ENCODE measurements at places on chromosomes 4 and X. TPM values are rescaled to one million over a fixed set of nuclear protein-coding genes. Genes with fewer than 3 reads are reported as not detected.

DNA sequence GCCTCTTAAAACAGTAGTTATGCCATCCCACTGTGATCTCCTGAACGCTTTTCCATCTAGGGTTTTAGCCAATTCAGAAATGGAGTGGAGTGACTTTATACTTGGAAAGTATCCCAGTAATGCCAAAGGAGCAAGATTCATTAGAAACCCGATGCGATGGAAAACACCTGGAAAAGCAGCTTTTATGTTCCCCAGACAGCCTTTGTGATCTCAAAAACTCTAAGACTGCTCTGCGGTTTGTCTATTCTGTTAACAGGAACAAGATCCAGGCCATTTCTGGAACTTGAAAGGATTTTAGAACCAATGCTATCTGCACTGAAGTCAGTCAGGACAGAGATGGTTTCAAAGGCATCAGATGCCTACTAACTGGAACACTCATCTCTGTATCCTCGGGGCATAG lies 145.1 kb downstream of the APBB2 start:
- no peak for DNase-seq

GRCh38 chrX:105013719-105014118 lies 206.8 kb downstream of the TEX13A start:
- DNase-seq, result no peak

DNA sequence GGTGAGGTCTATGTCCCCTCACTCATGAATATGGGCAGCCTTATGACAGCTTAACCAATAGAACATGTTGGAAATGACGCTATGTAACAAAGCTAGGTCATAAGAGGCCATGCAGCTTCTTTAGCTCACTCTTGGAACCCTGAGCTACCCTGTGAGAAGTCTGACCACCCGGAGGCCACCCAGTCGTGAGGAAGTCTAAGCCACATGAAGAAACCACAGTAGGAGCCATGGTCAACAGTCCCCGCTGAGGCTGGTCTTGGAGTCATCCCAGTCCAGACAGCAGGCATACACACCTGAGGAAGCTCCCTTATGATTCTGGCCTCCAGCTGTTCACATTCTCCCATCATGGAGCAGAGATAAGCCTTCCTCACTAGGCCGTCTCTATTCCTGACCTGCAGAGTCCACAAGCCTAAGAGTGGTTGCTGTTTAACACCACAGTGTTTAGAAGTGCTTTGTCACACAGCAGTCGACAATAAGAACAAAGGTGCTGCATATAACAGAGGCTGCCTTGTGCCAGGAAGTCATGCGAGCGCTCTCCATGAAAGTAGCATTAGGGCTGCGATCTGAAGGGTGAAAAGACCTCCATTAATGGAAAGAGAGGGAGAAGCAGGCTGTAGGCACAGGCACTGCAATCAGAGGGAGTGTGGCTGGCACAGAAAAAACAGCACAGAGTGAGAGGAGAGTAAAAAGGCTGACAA lies 38.2 kb downstream of the TSPAN5 start:
- DNase-seq, result no peak

DNA sequence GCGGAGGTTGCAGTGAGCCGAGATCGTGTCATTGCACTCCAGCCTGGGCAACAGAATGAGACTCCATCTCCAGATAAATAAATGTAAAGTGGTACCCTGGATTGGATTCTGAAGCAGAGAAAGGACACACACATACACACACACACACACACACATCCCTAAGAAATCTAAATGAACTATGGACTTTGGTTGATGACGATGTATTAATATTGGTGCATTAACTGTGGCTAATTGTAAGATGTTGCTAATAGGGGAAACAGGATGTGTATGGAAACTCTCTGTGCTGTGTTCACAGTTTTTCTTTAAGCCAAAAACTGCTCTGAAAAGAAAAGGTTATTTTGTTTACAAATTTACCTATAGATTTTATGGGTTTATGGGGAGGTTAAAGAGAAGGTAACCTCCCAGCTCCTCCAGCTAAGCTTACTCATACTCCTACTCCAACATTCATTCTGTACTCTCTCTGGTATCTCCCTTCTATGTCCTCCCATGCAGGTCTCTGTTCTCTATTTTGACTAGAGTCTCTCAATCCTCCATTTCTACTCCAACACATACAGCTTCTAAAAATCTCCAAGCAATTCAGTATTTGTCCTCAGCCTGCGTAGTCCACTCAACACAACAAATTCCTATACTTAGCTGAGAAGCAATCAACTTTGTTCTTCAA lies 46.5 kb upstream of the RELL1 start:
- no peak for DNase-seq

DNA sequence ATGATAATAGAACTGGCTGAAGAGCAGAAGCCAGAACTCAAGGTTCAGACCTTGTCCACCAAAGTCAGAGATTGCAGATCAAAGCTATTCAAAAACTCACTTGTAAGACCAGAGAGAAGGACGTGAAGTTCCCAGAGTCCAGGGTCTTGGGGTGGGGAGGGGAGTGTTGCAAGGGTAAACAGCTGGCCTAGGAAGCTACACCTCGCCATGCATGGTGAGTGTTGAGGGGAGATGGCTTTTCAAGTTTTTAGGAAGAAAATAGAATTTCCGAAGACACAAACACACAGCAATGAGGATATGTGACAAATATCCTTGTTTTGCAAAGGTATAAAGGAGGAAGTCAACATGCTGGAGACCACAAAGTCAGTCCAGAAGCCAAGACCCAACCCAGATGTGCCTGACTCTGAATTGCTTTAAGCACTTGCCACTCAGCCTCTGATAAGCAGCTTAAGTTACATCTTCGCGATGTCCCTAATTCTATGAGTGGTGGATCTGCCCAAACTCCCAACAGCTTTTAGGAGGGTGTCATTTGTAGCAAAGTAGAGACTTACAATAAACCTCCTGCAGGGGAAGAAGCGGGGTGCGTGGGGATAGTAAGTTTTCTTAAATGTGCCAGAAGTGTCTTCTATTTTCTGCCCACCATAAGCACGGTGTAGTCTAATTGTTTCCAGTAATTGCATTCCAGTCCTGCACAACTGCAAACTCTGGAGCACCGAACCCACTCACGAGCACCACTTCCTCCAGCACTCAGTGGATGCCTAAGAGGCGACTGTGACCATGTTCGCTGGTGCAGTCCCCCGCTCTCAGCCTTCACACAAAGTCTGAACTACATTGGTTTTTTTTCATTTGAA lies 26.5 kb downstream of the HAND2 start:
- no peak for DNase-seq

- DNase-seq, result peak; percentile 48
Measured at GRCh38 chrX:13091111-13091765, 46.8 kb upstream of the FAM9C start.

DNA sequence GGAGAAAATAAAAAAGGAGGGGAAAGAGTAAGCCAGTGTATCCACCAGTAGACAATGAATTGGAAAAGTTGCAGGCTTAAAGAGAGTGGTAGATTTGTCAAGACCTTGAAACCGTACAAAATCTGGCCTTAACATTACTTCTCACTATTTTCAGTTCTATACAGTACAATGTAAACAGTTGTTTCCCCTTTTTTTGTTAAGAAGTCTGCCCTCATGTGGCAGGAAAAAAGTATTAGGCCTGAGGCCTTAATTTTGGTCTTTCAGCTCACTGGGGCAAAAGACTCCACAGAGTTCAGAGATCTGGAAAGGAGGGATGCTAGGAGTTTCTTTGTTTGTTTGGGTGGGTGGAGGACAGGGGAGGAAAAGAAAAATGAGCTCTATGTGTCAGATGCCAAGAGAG lies 92.8 kb upstream of the CCDC160 start:
- no peak for DNase-seq

DNA sequence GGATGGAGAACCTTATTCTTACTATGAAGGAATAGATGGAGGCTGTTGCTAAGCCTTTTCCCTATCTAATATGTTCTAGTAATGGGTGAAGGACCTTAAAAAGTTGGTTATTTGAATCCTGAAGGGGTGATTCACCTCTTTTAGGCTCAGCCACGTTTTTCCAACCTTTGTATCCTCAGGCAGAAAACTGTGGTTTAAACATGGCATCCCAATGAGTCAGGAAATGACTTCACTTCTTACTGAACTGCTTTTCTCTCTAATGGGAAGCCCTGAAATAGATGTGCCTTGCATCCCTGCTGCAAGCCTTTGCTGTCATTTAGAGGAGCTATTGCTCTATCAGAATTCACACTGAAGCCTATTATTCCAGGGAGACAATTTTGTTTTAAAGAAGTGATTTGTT lies 191.0 kb upstream of the ARX start:
- no peak for DNase-seq

- no peak for DNase-seq
Measured at GRCh38 chr4:184890499-184890898, 64.7 kb upstream of the ACSL1 start.

- no peak for DNase-seq
Measured at GRCh38 chr4:498328-498904, 540 bp downstream of the ZNF721 start.

GRCh38 chr4:171181090-171181489 lies 632.1 kb upstream of the GALNTL6 start:
- DNase-seq, result no peak

DNA sequence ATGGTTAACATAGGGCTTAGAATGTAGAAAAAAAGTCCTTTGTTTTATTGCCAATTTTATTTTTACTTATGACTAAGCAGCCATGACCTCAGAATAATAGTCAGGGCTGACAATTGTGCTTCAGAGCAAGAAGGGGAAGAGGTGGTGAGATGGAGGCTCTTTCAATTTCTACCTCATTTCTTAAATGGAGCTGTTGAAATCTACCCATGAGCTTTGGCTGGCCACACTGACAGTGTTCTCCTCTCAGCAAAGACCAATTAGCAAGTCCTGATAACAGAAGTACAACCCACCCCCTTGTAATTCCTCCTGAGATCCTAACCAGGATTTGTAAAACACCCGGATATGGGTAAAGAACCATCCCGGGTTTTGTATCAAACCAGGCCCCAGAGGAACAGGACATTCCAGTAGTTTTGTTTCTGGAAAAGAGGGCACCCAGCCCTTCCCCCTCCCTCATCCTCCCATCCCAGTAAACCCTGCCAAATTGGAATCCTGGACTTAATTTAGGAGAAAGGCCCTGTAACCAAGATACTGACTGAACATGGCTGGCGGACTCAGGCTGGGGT lies at the start of gene HEPH:
Gene HEPH, plus strand, starts transcription at position 399 of the 563 bp plus-strand sequence. CDS start 6,324 bp downstream, outside the sequence.
- no peak for DNase-seq

DNA sequence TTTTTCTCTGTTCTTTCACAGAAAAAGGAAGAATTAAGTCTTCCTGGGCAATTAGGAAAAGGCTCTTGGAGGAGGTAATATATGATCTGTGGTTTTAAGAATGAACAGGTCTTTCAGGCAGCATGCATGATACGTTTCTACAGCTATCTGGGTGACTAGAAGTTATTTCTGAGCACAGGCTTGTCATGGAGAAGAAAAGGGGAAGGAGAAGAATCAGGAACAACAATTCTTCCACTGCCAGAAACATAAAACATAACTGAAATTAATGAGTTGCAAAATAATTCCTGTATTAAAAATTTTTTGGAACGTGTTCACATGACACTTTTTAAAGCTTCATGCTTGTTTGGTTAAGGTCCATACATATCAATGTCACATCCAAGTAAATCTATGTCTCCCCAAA lies 17.7 kb upstream of the STIM2 start:
- DNase-seq, result no peak

DNA sequence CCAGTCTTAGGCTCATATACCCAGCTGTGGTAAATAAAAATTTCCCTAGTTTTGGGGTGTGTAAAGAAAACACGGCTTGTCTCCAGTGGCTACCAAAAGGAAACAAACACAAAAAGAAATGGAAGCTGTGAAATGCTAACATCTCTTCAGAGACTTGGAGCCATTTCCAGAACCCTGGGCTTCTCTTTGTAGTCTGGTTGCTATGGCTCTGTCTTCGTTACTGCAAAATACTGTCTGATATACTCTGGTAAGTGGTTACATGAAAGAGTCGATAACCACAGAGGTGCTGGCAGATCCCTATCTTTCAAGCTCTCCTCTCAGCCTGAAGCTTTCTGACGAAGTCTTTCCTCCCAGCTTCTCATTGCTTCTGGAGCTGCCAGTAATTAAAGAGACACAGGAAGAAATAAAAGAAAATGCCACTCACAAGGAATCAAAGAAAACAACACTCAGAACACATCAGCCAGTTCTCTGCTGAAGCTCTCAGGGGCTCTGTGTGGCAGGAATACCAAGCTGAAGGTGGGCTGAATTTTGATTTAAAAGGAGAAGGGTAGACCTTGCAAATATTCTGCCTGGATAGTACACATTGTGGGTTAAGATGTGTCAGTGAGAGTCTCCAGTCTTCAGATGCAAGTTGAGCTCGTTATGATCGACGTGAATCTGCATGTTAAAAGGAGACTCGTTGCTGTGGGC lies 107.6 kb upstream of the FAM9C start:
- DNase-seq, result peak; percentile 27

DNA sequence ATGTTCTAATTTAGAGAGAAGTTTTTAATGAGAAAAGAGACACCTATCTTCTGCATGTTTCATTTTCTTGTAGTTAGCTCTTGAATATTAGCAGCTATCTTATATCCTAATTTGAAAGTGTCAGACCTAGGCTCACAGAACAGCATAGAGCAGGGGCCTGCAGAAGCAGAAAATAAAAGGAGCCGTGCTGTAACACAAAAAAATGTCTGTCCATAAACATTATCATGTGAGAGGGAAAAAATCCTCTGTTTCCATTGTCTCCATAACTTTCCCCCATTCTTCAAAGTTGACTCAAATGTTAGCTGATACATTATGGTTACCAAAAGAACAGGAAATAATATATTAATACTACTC lies 329.2 kb upstream of the EPHA5 start:
- no peak for DNase-seq

- DNase-seq, result no peak
Measured at GRCh38 chr4:83606898-83607297, 71.0 kb downstream of the GPAT3 start.

- no peak for DNase-seq
Measured at GRCh38 chr4:122901247-122902010, 21.0 kb downstream of the NUDT6 start.

DNA sequence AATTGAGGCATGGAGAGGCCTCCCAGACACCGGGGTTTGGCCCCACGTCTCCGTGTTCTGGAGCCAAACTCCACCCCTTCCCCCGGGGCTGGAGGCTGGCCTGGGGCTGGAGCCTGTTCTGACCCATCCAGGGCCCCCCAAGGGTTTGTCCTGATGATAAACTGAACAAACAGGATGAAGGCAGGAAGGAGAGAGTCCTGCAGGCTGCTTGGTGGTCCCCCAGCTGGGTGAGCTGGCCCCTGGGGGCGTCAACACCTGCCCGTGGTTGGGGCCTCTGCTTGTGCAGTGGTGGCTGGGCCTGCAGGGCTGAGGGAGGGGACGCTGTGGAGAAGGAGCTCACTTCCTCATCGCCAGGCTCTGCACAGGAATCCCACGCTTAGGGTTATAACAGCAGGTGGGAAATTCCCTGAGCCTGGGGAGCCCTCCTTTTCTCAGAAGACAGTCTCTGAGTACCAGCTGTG lies 2.3 kb downstream of the SH3TC1 start:
- no peak for DNase-seq

MGAT4D gene
- polyA plus RNA-seq, result not detected

GRID2 gene
- polyA plus RNA-seq, result not detected

ASB9 gene
- polyA plus RNA-seq, result 0.71 TPM

ADH1B gene
- not detected for polyA plus RNA-seq

MAGEB1 gene
- polyA plus RNA-seq, result not detected

XAGE1B gene
- polyA plus RNA-seq, result not detected

NXT2 gene
- polyA plus RNA-seq, result 15.8 TPM

GAR1 gene
- polyA plus RNA-seq, result 17.8 TPM

TTC29 gene
- polyA plus RNA-seq, result not detected

UNC5C gene
- not detected for polyA plus RNA-seq
